Stimulated activated CD8-positive, alpha-beta memory T cell treated with anti-CD3 and anti-CD28 coated beads, Interleukin-12 subunit alpha, Interleukin-12 subunit beta, amount 100 ng/mL, for 4 hours (primary cell): ENCODE measurements at places on chromosomes 11 and 22.

GRCh38 chr11:76124905-76125770 lies 81.2 kb downstream of the WNT11 start:
- no peak for DNase-seq

DNA sequence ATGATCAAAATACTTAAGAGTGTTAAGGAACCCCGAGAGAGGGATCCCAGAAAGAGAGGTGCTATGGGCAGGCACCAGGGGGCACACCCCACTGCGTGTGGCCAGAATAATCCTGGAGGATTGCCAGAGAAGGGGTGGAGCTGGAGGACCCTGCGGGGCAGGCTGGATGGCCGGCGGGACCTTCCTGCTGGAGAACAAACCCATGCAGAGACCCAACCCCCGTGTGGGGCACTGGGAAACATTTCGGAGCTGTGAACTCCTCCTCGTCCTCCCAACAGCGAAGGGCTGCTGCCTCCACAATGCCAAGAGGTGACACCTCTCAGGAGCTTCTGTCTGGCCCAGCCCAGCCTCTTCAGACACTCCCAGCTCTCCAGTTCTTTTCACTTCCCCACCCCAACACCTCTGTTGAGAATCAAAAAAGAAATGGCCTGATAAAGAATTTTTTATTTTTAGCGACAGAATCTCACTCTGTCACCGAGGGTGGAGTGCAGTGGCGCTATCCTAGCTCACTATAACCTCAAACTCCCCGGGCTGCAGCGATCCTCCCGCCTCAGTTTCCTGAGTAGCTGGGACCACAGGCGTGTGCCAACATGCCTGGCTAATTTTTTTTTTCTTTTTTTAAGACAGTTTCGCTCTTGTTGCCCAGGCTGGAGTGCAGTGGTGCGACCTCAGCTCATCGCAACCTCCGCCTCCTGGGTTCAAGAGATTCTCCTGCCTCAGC lies 25.6 kb downstream of the RHOD start:
- no peak for DNase-seq

GRCh38 chr11:117408356-117408755 lies 80.7 kb downstream of the CEP164 start:
- DNase-seq, result no peak

DNA sequence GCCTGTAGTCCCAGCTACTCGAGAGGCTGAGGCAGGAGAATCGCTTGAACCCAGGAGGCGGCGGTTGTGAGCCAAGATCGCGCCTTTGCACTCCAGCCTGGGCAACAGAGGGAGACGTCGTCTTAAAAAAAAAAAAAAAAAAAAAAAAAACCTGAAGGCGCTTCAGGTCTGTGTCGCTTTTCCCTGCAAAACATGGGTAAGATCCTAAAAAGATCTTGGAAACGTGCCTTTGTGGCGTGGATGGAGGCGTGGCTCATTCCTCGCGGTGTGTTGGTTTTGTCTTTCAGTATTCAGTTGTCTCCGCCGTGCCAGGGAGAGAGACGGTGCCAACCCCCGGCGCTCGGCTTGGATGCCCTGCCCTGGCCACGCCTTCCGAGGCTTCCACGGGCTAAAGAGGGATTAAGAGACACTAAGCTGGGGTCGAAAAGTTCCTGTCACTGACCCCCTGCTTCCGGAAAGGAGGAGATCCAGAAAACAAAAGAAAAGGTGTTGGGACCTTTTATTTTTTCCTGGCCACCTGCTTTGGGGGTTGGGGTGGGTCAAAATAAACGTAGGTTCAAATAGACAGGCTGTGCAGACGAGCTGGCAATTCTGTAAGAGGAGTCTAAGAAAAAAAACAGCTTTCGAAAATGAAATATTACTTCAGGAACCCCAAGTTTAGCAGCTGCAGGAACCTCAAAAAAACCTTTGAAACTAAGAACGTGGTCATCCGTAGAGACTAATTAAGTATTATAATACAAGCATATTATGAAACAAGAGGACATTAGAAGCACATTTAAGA lies 1.1 kb upstream of the SLC35F2 start:
- DNase-seq, result no peak

DNA sequence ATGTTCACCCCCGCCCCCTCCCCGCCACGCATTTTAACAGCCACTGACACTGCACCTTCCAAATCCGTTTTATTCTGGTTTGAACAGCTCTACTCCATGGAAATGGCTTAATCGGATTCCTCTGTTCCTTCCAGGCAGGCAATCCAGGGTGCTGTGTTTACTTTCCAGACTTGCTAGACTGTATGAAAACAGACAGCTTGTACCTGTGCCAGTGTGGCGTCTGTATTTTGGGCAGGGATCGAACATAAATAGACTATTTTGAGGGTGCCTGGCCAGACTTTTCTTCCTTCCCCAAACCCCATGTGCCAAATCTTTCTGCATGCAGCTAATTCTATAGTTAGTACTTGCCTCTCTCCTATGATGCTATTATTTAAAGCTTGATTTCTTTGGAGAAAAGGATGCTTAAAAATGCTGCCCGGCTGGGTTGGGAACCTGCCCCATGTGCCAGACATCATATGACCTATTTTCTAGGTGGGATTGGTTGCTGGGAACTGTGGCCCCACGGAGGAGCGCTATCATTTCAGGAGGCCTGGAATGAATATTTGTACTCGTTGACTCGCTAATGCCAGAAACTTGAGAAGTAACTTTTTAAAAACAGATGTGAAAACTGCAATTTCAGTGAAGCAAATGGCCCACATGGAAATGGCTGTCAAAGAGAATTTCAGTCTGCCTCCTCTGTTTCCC lies 814.8 kb downstream of the BRD1 start:
- no peak for DNase-seq

DNA sequence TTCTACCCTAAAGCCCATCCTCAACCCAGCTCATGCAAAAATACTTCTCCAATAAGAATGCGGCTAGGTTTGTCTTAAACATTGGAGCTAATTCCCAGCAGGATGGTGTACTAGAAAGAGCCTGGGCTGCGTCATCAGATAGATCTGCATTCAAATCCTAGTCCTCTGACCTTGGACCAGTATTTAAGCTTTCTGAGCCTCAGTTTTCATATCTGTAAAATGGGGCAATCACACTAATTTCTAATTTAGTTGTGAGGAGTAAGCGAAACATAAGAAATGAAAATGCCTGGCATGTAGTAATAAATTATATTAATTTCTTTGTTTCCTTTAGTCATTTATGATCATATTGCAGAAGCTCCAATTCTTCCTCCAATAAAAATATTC lies 32.2 kb upstream of the ACCSL start:
- no peak for DNase-seq

DNA sequence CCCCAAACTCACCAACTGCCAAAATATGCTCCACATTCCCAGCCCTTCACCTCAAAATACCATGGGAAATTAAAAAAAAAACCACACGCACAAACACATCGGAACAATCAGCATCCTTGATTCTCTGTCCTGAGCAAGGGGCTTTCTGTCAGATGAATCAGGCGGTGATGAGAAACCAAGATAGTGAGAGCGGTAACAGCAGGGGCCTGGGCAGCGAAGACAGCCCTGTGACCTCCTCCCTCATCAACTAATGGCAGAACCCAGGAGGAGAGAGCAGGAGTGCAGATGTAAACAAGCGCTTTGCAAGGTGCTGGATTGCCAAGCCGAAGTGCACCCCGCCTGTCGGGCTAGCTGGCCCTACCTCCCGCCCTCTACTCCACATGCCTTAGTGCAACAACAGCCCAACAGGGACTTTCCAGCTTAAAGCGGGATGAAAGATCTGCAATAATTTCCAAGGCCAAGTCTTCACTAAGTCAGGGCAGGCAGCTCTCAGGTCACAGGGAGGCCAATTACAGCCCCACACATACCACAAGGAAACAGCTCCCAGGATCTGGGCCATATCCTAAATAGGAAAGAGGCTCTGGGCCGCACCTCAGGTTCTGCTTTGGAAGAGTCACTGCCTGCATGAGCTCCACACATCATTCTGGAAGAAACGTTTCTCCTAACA lies 72.2 kb upstream of the BID start:
- DNase-seq, result no peak

DNA sequence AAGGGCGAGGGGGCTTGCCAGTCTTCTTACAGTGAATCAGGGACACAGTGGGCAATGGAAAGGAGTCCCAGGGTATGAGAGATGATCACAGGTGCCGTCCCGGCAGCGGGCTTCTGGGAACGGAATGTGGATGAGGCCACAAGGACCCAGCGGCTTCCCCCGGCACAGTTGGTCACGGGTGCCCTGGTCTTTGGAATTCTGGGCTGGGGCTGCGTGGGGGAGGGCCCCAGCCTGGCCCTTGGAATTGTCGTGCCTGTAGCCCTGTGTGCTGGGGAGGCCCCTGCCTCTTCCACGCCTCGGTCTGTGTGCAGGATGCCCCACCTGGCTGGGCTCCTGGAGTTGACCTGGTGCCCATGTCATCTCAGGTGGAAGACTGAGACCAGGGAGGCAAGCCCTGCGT lies 76.6 kb downstream of the FBLN1 start:
- no peak for DNase-seq

- no peak for DNase-seq
Observed at GRCh38 chr11:15589070-15589626, 474.4 kb downstream of the INSC start.

GRCh38 chr11:128055576-128056217 lies 531.7 kb downstream of the ETS1 start:
- DNase-seq, result no peak
